Neural progenitor cell (in vitro differentiated cells): ENCODE measurements at places on chromosomes 6 and 20. TPM values are rescaled to one million over a fixed set of nuclear protein-coding genes. Genes with fewer than 3 reads are reported as not detected.

DNA sequence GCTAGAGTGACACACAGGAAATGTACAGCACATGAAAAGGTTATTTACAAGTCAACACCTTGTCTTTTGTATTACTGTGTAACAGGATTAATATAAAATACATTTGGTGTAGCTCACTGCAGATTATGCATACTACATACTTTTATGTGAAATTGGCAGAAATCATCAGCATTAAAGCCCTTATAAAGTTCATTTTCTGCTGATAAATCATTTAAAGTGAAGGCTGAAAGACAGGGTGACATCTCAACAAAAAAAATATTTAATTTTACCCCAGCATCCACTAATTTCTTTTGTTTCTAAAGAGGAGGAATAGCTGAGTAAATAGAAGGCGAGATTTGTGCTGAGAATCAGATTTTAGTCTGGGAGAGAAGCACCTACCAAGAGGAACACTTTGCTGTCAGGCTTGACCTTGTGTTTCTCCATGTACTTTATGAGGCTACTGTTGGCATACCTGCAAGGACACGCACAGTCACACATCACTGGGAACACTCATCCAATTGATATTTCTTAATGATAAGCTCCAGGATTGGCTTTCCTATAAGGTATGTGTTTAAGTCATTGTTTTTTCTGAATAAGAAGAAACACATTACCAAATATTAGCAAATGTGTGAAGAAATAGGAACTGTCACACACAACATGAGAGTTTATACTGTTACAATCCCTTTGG, 146.6 kb upstream of the SLC22A16 start:
- no peak for DNase-seq

GRCh38 chr6:133816171-133816570, 72.7 kb upstream of the TCF21 start:
- DNase-seq: no peak

The LY6G6F gene
- not detected in 2 replicates for total RNA-seq

DNA sequence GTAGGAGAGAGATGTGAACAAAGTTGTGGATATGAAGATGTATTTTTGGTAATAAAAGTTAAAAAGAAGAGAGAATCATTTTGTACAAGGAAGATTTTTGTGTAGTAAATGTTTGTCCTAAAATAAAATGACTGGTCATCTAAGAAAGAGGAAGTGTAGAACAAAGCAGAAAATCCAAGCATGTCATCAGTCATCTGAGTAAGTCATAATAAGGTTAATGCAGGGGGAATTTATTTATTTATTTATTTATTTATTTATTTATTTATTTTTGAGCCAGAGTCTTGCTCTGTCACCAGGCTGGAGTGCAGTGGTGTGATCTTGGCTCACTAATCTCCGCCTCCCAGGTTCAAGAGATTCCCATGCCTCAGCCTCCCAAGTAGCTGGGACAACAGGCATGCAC, 15.7 kb upstream of the CGA start:
- no peak for DNase-seq

- DNase-seq: no peak
Measured at GRCh38 chr20:51654495-51654894, 112.0 kb upstream of the NFATC2 start.

DNA sequence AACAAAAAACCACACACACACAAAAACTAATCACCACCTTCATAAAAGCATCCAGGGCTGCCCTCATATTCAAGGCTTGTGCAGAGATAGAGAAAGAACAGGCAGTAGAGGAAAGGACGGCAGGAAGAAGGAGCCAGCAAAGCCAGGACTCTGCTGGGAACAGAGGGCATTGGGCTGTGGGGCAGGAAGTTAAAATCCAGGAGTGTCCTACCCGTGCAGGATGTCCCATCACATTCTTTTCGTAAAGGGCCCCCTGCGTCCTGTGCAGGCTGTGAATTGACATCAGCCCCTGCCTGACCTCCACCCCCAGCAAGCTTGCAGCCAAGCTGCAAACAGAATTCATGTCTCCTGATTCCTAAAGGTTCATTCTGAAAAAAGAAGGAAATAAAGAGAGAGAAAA, 96.4 kb upstream of the AKAP12 start:
- DNase-seq: no peak

DNA sequence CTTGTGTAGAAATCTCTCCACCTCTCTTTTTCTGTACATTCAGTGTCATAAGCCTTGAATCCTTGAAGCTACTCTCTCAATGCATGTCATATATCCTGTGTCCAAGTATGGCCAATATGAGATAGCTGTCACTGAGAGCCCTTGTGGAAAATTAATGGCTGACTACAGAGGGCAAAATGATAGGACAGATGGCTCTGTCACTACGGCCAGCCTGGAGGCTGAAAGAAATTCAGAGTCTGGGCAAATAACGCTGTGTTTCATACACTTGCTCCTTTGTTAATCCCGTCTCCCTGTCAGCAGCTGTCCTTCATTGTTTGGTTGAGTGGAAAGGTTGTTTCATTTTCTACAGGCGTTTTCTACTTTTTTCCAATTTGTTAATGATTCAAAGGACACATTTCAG, 70.4 kb upstream of the VGLL2 start:
- peak; percentile 8 for DNase-seq

GRCh38 chr6:111597291-111598086, 8.2 kb downstream of the TRAF3IP2 start:
- DNase-seq: no peak

The SAMD10 gene
- 0.19 and 4.9 TPM in 2 replicates for total RNA-seq

DNA sequence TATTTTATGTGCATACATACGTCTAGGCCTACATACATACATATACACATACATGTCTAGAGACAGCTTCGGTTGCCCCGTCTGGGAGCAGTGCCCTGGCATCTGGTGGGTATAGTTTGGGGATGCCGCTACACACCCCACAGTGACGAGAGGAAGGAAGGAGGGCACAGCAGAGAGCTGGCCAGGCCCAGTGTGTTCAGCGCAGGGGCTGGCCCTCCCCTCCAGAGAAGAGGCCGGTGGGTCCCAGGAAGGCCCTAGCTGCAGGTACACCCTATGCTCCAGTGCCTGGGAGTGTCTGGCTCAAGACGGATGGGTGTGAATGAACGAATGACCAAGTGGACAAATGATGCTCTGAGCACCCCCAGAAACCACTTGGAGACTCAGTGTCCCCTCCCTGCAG, 284.6 kb downstream of the CDH4 start:
- no peak for DNase-seq

The LINC00237 gene
- total RNA-seq: not detected in 2 replicates

- DNase-seq: no peak
Measured at GRCh38 chr6:170063431-170063830, 227.4 kb downstream of the DLL1 start.

The KHDC1L gene
- 1.9 and 2.1 TPM in 2 replicates for total RNA-seq

DNA sequence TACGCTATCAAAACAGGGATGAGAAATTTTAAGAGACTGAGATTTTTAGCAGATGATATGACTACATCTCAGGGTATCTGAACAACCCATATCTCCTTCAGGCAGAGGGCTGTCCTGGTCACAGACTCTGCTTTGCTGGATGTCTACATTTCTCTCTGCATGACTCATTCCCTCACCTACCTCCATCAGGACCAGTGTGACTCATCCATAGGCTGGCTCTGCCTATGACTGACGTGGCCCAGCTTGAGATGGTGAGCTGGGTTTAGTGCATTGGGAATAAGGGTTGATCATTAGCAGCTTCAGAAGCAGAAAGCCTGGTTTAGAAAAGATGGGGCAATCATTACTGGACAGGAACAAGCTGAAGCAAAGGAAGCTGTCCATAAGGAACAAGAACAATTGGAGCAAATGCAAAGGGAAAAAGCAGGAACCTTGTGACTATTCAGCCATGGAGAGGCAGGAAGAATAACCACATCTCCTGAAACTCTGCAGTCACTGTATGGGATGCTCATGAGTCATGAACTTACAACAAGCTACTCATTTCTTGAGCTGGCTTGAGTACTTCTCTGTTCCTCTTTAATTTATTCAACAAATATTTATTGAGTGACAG, 86.4 kb upstream of the CBLN4 start:
- DNase-seq: no peak

The NUS1 gene
- 23.6 and 33.4 TPM in 2 replicates for total RNA-seq
